ENCODE measurements at places on chromosomes 1 and 21.

GRCh38 chr21:36159356-36159921 is 2.8 kb downstream of the DOP1B start:
- peak; percentile 16 for DNase-seq

GRCh38 chr1:219299420-219299819 is 125.7 kb downstream of the LYPLAL1 start:
- DNase-seq = no peak

GRCh38 chr21:29166853-29167252 is 36.4 kb downstream of the MAP3K7CL start:
- DNase-seq = no peak

- no peak for DNase-seq
Observed at GRCh38 chr1:55034476-55035133, 4.7 kb upstream of the PCSK9 start.

GRCh38 chr1:228062812-228063211 is 19.7 kb upstream of the ARF1 start:
- no peak for DNase-seq

Data from common myeloid progenitor, CD34-positive (primary cell).